Left ventricle myocardium inferior (tissue), 1 donor: ENCODE measurements at places on chromosomes 16 and 17.
A peak's percentile ranks its signal among the peaks of the same experiment; 100 is the strongest.

- DNase-seq, result no peak
Observed at GRCh38 chr17:50638606-50638965, 3.9 kb downstream of the ABCC3 start.

DNA sequence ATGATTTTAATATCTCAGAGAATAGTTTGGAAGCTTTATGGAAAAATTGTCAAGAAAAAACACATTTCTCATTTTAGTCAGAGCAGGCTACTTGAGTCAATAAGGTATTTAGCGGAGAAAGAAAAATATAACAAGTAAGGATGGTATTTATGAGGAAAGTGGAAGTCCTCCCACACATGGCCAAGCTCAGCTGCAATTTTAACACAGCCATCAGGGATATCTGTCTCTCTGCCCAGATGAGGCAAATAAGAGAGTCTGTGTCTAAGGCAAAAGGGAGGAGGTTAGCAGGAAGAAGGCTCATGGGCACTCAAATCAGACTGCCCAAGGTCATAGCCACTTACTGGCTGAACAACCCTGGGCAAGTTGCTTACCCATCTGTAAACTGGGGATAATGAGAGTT, 5.2 kb upstream of the CMTM2 start:
- no peak for DNase-seq

- DNase-seq, result no peak
Observed at GRCh38 chr17:57627591-57627990, 117.5 kb downstream of the CCDC182 start.

- no peak for DNase-seq
Observed at GRCh38 chr16:8740775-8741355, 56.6 kb downstream of the TMEM186 start.

GRCh38 chr17:43591001-43591400, 44.9 kb upstream of the ETV4 start:
- DNase-seq, result no peak

- DNase-seq, result no peak
Observed at GRCh38 chr17:58344047-58344790, 7.8 kb downstream of the SUPT4H1 start.

- no peak for DNase-seq
Observed at GRCh38 chr16:29876217-29876593, 13.2 kb upstream of the CDIPT start.

DNA sequence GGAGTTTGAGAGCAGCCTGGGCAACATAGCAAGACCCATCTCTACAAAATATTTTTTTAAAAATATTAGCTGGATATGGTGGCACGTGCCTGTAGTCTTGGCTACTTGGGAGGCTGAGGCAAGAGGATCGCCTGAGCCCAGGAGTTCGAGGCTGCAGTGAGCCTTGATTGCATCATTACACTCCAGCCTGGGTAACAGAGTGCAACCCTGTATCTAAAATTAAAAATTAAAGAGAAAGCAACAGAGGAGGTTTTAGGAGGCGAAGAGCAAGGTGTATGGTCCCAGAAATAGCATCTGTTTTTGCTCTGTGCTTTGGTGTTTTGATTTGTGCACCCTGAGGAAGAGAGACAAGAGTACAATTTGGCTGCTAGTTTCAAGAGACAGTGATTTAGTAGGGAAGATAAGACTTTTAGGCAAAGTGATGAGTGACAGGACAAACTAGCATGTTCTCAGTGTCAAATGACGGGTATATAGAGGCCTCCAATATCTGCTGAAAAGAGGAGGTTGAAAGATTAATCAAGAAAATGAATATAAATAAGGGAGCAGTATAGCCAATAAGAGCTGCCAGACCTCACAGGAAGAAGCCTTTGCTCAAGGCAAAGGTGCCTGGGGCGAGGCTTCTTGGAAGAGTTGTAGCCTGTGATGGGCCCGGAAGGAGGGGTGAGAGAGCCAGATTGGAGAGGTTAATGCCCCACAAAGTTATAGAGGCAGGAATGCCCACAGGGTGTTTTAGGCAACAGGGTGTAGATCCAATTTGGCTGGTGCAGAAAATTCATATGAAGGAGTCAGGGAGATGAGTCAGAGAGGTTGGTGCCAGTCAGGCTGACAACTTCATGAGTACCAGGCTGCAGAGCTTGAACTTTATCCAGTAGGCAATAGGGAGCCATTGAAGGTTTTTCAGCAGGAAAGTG, 11.4 kb downstream of the HLF start:
- DNase-seq, result no peak

GRCh38 chr16:65545413-65545956, 423.6 kb upstream of the CDH11 start:
- no peak for DNase-seq

DNA sequence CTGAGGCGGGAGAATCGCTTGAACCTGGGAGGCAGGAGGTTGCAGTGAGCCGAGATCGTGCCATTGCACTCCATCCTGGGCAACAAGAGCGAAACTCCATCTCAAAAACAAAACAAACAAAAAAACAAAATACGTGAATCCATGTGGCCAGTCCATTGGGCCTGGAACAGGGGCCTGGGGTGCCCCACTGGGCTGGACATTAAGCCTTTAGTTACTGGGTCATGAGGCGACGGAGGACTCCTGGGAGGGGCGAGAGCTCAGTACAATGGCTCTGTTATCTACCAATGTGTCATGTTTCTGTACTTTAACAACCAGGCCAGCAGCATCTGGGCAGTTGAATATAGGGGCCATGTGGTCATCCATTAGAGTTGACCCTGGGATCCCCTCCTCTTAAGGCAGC, 18.9 kb upstream of the CLEC18A start:
- no peak for DNase-seq

DNA sequence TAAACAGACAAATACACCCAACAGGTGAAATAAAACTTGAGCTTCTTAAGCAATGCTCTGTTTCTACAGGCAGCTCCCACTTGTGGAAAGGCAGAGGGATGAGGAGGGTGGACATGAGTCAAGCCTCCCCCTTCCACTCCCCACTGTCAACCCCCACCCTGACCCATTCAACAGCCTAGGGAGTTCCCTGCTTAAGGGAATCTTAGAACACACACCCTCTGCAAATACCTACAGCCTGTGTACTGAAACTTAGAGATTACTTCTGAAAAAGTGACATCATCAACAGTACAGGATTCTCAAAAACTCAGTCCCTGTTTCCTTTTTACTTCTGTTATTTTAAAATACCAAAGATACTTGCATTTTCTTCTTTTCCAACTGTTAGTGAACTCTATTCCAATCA, 345.4 kb downstream of the SOX9 start:
- DNase-seq, result no peak

DNA sequence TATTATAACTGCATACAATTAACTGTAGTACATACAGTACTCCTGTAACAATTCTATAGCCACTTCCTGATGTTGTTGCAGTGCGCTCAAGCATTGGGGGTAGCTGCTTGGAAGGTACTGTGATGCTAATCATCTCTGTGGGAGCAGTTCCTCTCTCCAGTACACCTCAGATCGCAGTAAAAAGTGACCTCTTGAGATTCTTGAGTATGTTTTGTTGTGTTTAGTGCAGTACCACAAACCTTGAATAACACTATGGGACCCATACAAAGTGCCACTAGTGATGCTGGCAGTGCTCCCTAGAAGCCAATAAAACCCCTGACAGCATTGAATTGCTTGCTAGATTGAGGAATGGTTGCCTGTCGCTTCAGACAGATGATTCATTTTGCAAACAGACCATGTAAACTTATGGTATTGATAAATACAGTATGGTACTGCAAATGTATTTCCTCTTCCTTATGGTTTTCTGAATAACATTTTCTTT, 193.0 kb downstream of the SPECC1 start:
- DNase-seq, result no peak

- peak; percentile 82 for DNase-seq
Observed at GRCh38 chr16:89556750-89557689, 3.5 kb upstream of the RPL13 start.

GRCh38 chr17:65345261-65346005, 208.3 kb downstream of the RGS9 start:
- no peak for DNase-seq

- DNase-seq, result peak; percentile 73
Observed at GRCh38 chr17:8994319-8994718, 27.0 kb upstream of the NTN1 start.

DNA sequence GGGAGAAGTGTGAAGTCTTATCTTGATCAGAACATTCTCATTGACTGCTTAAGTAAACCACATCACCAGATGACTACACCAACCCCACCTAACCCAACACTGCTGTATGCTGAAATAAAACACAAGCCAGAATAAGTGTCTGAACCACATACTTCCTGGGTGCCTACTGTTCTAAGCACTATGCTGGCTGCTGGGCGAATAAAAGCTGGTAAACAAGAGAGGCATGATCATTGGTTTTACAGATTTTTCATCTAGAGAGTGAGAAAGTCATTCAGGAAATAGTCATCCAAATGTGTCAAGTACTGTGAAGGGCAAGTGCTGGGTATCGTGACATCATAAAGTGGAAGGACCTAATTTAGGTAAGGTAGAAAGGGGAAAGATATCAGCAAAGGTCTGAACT, 199.0 kb upstream of the SOX9 start:
- no peak for DNase-seq

GRCh38 chr16:66136841-66137240, 229.7 kb upstream of the CDH5 start:
- DNase-seq, result no peak

- DNase-seq, result no peak
Observed at GRCh38 chr17:73773702-73774101, 129.5 kb upstream of the SDK2 start.

GRCh38 chr17:8145811-8146210, 6.4 kb downstream of the PER1 start:
- no peak for DNase-seq

DNA sequence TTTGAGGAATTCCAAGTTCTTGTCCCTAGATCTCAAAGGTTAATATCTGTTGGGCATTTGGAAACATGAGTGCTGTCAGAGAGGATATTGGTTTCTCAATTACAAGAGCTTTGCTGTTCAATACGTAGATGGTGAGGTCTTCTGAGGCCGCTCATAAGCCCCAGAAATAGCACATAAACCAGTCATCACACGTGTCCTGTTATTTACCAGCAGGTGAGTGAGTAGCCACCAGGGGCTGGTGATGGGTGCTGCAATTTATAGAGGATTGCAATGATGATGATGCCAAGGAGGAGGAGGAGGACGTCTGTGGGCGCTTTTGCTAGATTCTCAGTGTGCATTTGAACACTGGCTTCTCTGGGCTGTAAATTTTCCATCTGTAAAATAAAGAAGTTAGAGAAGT, 89.0 kb downstream of the SALL1 start:
- DNase-seq, result no peak

DNA sequence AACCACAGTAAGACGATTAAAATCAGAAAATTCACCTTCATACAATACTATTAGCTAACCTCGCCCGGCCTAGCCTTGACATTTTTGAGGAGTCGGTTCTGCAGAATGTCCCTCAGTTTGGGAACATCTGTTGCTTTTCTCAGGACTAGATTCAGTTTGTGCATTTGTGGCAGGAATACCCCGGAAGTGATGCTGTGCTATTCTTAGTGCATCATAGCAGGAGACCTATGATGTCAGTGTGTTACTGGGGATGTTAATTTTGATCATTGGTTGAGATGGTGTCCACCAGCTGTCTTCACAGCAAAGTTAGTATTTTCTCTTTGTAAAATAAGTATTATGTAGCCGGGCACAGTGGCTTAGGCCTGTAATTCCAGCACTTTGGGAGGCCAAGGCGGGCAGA, 21.5 kb upstream of the HELZ start:
- no peak for DNase-seq

DNA sequence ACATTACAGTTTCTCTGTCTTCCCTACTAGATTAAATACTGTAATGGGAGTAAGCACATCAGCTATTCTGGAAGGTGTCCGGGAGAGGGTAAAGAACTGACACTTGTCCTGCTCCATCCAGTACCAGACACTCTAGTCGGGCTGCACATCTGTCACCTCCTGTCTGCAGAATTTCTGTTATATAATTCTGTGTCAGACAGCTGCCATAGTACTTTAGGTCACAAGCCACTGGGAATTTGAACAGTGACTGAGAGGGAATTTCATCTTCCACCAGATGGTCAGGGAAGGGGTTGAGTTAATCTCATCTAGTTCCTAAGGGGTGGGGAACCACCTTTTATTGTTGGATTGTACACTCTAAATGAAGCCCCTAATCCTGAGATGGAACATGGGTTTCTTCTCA, 58.6 kb upstream of the NUDT7 start:
- DNase-seq, result no peak

GRCh38 chr16:71919035-71919434, 23.7 kb downstream of the IST1 start:
- no peak for DNase-seq

- DNase-seq, result no peak
Observed at GRCh38 chr16:49498666-49499413, 125.2 kb downstream of the C16orf78 start.

- DNase-seq, result no peak
Observed at GRCh38 chr17:62091804-62092203, 26.7 kb upstream of the MED13 start.

GRCh38 chr17:27504188-27504995, 48.1 kb downstream of the KSR1 start:
- no peak for DNase-seq

GRCh38 chr16:7861891-7862582, 529.4 kb downstream of the RBFOX1 start:
- no peak for DNase-seq

- no peak for DNase-seq
Observed at GRCh38 chr17:68733241-68734176, 132.3 kb upstream of the FAM20A start.

GRCh38 chr16:30381291-30382041, 895 bp downstream of the SEPTIN1 start:
- DNase-seq, result no peak

DNA sequence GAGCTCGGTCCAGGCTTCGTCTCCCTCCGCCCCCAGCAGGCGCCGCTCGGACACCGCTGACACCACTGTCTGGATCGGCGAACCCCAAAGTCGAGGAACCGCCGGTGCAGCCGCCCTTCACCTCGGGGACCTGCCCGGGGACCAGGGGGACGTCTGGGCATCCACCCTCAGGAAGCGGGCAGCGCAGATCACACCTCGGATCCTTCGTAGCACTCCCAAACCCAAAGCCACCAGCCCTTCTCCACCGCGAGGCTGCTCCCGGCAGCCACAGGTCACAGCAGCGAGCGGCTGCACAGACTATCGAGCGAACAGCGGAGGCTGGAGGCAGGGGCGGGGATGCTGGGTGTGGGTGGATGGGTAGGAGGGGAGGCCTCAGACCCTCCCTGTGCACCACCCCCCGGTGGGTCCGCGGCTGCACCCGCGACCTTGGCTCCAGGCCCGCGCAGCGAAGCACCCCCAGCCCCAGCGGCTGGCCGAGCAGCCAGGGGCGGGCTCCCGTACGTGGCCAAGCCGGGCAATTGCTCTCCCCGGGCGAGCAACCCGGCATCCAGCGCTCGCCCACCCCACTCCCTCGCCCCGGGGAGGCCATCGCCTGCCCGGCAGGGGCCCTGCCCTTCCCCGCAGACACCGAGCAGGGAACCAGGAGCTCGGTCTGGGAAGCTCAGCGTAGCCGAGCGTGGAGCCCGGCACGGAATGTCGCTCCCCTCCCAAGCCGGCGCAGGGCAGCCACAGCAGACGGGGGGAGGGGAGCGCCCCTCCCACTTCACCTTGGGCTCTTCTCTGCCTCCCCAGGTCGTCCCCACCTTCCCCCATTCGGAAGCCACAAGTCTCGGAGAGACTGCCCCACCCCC, 1.0 kb downstream of the SDK2 start:
- DNase-seq, result peak; percentile 23

- peak; percentile 55 for DNase-seq
Observed at GRCh38 chr17:39238311-39238972, 12.7 kb upstream of the STAC2 start.

GRCh38 chr17:27996202-27997043, 46.1 kb upstream of the NLK start:
- no peak for DNase-seq
